ENCODE measurements at places on chromosomes 7 and 10.

- DNase-seq: no peak
Measured at GRCh38 chr10:19491166-19491565, 325.1 kb upstream of the PLXDC2 start.

- DNase-seq: no peak
Measured at GRCh38 chr10:97204826-97205679, 19.3 kb upstream of the SLIT1 start.

DNA sequence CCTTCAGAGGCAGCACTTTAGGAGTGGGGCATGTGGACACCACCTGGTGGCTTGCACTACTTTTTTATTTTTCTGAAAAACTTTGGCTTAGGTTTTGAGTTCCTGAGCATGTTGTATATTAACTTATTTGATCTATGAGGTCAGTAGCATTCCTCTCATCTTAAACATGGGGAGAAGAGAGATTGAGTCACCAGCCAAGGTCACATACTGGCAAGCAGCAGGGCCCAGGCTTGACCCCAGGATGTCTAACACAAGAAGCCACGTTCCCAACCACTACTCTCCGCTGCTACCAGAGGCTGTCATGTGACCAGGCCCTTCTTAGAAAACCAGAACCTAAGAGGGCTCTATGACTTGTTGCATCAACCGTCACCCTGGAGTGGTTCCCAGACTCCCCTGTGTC, 210.3 kb upstream of the GPR26 start:
- DNase-seq: no peak

- no peak for DNase-seq
Measured at GRCh38 chr7:26912933-26913536, 48.6 kb upstream of the SKAP2 start.

- DNase-seq: peak; percentile 69
Measured at GRCh38 chr7:39952374-39952773, 2.3 kb downstream of the CDK13 start.

DNA sequence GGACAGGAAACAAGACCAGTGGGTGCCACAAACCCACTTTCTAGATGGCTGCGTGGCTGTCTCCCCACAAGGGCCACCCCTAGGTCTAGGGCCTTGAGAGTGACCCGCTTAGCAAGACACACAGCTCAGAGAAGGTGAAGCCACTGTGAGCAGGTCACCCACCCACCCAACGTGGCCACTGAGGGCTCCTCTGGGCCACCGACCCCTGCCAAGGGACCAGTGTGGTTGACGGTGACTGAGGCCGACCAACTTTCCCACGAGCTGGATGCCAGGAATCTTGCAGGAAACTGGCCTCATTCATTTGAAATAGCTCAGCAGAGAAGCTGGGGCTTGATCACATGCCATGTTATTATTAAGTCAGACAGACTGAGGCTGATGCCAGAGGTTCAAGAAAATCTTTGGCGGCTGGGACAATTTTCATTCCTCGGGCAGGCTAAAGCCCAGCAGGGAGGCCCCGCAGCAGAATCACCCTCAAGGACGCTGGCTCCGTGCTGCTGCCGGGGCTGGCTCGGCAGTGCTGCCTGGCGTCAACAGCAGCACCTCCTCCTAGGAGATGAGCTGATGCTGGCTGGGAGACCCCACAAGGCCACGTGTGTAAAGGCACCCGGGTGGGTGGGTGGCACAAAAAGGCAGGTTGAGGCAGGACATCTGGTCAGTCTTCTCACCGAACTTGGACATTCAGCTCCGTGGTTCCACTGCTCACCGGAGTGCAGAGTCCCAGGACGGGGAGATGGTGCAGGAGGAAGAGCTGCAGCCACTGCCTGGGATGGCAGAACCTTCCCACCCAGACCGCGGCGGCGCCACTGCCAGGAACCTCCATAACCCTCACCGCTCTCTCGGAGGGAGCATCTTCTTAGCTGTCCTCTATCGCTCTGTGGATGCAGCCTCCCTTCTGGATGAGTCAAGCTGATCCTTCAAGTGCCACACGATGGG, 57.8 kb downstream of the ZRANB1 start:
- DNase-seq: no peak

GRCh38 chr7:106057962-106058927, 53.9 kb downstream of the SYPL1 start:
- DNase-seq: no peak

GRCh38 chr7:47647181-47647917, 65.4 kb upstream of the TNS3 start:
- DNase-seq: no peak

GRCh38 chr10:9305018-9305655, 1250.6 kb downstream of the GATA3 start:
- DNase-seq: peak; percentile 8

- no peak for DNase-seq
Measured at GRCh38 chr7:108283252-108283651, 153.1 kb upstream of the LAMB4 start.
